Esophagus mucosa (tissue), 1 donor: ENCODE measurements at places on chromosomes 6 and 20.

DNA sequence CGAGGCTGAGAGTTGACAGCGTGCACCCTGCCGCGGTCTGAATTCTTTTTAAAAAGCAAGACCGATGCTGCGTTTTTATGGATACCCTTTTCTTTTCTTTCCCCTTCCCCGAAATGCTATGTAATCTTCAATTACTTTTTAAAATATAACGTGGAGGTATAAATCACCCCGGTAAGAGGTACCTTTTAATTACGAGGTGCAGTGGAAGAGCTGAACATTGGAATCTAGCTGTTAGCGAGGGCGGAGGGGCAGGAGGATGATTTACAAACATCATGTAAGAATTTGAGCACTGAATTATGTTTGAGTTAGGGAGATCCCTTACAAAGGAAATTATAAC, 1.2 kb downstream of the EYA2 start:
- ATAC-seq: no peak

GRCh38 chr20:46954490-46955038, 59.9 kb downstream of the EYA2 start:
- ATAC-seq: no peak

DNA sequence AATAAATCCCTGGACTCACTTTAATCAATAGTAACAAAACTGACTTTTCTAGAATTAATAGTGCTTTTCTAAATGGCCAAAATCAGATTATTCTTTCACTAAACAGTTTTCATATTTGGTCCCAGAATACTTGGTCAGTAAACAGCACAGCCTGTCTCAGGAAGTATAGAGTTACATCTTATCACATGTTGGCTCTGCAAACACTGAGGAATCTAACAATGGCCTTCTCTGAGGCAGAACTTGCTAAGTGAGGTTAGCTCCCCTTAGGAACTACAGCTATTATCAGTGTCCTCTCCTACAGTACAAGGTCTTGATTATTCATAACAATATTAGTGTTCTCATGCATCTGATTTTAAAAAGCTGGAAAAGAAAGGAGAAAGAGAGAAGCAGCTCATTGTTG, 1622.8 kb downstream of the HACE1 start:
- ATAC-seq: no peak

- ATAC-seq: peak; percentile 13
Measured at GRCh38 chr20:20752712-20753111, 40.3 kb upstream of the RALGAPA2 start.
